ENCODE measurements at places on chromosomes 3 and 15.

- DNase-seq, result no peak
Observed at GRCh38 chr3:97612632-97613031, 151.9 kb upstream of the ARL6 start.

DNA sequence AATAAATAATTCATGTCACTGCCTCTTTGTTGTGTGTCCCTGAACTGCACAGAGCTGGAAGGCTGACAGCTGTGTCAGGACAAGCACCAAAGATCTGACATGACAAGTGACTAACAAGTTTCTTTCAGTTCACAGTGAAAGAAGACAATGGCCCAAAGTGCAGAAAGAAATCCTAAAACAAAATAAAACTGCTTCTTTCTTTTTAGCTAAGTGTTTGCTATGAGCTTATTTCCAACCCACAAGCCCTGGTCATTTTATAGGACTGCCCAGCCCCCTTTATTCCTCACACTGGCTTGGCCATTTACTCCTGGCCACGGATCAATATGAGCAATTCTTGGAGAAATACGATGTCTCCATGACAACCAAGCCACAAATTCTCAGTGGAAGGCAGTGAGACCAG is 238.5 kb downstream of the WDR72 start:
- no peak for DNase-seq

DNA sequence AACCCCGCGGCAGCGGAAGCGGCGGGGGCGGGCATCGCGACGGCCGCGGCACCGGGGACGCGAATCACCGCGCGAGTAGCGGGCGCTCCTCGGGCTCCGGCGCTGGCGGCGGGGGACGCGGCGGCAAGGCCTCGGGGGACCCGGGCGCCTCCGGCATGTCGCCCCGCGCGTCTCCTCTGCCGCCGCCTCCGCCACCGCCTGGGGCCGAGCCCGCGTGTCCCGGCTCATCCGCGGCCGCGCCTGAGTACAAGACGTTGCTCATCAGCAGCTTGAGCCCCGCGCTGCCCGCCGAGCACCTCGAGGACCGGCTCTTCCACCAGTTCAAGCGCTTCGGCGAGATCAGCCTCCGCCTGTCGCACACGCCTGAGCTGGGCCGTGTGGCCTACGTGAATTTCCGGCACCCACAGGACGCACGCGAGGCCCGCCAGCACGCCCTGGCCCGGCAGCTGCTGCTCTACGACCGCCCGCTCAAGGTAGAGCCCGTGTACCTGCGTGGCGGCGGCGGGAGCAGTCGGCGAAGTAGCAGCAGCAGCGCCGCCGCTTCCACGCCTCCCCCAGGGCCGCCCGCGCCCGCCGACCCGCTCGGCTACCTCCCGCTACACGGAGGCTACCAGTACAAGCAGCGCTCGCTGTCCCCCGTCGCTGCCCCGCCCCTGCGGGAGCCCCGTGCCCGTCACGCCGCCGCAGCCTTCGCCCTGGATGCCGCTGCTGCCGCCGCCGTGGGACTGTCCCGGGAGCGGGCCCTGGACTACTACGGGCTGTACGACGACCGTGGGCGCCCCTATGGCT is 675 bp downstream of the RBM15B start:
- DNase-seq, result peak; percentile 44

DNA sequence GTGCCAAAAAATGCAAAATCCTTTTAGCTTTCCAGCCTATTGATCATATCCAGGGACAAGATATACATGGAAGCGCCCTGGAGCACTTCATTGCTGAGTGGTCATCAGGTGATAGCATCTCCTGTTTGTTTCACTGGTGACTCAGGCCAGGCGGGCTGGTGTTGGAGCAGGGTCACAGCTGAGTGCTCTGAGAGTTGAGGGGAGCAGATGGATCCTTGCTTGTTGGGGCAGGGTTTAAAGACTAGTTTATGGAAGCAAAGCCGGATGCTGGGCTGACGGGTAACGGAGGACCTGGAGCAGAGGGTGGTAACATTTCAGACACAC is 405.0 kb upstream of the TPM1 start:
- DNase-seq, result no peak

GRCh38 chr3:139202226-139202958 is 141.4 kb upstream of the MRPS22 start:
- DNase-seq, result no peak

All from T-helper 17 cell (primary cell).